ENCODE measurements at places on chromosomes 6 and 20.

GRCh38 chr6:159726255-159726917, 920 bp upstream of the WTAP start:
- DNase-seq, result no peak
- peaks cover 13% of the 10 kb centered on the region for H3K4me1 ChIP-seq
- no peaks in the 10 kb centered on the region for H3K27me3 ChIP-seq
- peak overlapping the region; percentile 99 for H3K27ac ChIP-seq

DNA sequence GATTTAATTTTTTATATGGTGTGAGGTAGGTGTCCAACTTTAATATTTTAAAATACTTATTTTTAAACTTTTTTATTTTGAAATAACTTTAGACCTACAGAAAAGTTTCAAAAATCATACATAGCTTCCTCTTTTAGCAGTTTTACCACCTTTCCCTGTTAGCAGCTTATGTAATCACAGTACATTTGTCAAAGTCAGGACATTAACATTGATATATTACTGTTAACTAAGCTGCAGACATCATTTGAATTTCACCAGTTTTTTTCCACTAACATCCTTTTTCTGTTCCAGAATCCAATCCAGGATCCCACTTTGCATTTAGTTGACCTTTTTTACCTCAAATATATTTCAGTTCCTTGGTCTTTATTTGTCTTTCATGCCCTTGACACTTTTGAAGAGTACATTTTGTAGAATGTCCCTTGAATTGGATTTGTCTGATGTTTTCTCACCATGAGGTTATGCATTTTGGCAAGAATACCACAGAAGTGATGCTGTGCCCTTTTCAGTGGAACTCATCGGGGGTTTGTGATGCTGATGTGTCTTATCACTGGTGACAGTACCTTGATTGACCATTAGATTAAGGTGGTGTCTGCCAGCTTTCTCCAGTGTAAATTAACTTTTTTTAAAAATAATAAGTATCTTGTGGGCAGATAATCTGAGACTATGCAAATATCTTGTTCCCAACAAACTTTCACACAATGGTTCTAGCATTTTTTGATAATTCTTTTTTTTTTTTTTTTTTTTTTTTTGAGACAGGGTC, 33.4 kb downstream of the TTLL9 start:
- H3K4me1 ChIP-seq, result no peaks in the 10 kb centered on the region
- H3K27ac ChIP-seq, result no peak overlapping the region
- no peak overlapping the region for H3K4me3 ChIP-seq

- no peaks in the 10 kb centered on the region for H3K27me3 ChIP-seq
- peaks cover 6% of the 10 kb centered on the region for H3K4me1 ChIP-seq
- no peak overlapping the region for H3K4me3 ChIP-seq
- DNase-seq, result no peak
Measured at GRCh38 chr20:1912646-1913045, 17.4 kb downstream of the SIRPA start.

DNA sequence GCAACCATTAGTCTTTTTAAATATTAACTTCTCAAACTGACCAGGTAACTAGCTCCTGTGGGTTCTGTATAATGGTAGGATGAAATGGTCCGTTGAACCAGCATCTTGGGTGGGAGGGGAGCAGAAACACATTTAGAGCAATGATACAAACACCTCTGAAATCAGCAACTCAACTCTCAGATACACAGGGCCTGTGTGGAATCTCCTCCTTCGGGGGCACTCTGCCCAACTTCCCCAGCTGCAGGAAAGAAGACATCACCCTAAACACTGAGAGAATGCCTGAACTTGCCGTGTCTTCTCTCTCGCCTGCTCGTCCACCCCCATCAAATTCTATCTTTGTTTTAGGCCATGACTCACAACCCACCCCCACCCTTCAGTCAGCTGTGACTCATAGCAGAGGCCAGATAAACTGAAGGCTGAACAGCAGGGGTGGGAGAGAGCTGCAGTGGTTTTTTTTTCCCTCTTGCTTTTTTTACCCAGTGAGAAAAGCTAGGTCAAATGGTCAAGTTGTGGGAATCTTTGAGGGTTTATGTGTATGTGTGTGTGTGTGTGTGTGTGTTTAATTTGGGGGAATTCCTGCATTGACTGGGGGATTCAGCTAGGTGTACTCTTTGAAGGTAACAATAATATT, 593.4 kb upstream of the JAG1 start:
- no peak overlapping the region for H3K4me3 ChIP-seq
- no peaks in the 10 kb centered on the region for H3K36me3 ChIP-seq

GRCh38 chr6:24966381-24966780, 30.6 kb upstream of the RIPOR2 start:
- DNase-seq, result no peak
- no peaks in the 10 kb centered on the region for H3K36me3 ChIP-seq
- H3K27ac ChIP-seq, result no peak overlapping the region
- H3K27me3 ChIP-seq, result no peaks in the 10 kb centered on the region
- H3K4me3 ChIP-seq, result no peak overlapping the region

GRCh38 chr6:142323377-142323776, 21.6 kb downstream of the ADGRG6 start:
- no peak overlapping the region for H3K27ac ChIP-seq
- peak; percentile 16 for DNase-seq
- no peaks in the 10 kb centered on the region for H3K36me3 ChIP-seq
- H3K4me1 ChIP-seq, result no peaks in the 10 kb centered on the region
- H3K27me3 ChIP-seq, result no peaks in the 10 kb centered on the region
- H3K4me3 ChIP-seq, result no peak overlapping the region

DNA sequence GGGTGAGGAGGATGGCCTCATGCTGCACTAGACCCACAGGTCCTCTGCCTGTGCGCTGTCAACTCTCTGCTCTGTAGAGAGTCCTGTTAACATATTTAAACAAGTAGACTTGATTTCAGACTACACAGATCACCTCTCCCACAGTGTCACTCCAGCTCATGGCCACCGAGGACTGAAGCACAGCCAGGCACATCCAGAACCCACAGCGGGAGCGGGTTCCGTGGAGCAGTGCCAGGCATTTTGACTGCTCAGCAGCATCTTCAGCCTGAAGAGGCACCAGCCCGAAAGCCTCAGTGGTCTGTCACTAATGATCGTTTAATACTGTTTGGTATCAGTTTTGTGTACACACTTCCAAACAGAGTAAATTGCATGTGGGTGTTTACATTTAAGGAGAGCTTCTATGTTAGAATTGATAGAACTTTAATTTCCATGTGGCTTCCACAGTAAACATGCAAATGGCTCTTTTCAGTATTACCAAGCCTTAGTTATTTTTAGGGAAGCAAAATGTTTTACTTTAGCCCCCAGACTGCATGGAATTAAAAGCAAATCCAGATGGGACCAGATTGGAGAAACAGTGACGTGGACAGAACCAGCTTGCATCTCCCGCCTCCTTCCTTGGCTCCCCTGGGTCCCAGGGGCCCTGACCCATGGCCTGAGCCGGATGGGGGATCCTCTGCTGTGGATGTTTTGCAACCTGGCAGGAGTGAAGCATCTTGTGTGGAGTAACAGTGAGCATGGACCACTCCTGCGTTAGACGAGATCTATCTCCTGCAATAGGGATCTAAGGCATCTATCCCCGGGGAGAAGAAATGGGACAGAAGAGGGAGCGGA, 196.7 kb upstream of the CDH4 start:
- H3K27ac ChIP-seq, result no peak overlapping the region
- H3K4me1 ChIP-seq, result no peaks in the 10 kb centered on the region
- no peak overlapping the region for H3K4me3 ChIP-seq

DNA sequence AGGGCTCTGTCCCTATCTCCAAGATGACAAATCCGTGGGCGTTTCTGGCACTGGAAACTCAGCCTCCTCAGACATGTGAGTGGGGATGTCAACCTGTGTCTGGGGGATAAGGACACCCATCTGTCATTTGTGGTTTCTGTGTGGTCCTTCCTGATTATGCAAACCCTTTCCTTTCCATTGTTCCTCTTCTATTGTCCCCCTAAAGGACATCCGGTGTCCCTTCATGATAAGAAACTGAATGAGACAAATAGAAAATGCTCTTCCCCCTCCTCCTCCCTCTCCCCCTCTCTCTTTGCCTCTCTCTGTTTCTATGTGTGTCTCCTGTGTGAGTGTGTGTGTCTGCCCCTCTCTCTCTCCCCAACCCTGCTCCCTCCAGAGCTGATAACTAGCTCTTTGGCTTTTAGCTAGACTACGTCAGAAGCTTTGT, 11.5 kb upstream of the GLP1R start:
- H3K4me3 ChIP-seq, result no peak overlapping the region
- DNase-seq, result no peak
- H3K27ac ChIP-seq, result no peak overlapping the region
- no peaks in the 10 kb centered on the region for H3K27me3 ChIP-seq
- no peaks in the 10 kb centered on the region for H3K4me1 ChIP-seq

DNA sequence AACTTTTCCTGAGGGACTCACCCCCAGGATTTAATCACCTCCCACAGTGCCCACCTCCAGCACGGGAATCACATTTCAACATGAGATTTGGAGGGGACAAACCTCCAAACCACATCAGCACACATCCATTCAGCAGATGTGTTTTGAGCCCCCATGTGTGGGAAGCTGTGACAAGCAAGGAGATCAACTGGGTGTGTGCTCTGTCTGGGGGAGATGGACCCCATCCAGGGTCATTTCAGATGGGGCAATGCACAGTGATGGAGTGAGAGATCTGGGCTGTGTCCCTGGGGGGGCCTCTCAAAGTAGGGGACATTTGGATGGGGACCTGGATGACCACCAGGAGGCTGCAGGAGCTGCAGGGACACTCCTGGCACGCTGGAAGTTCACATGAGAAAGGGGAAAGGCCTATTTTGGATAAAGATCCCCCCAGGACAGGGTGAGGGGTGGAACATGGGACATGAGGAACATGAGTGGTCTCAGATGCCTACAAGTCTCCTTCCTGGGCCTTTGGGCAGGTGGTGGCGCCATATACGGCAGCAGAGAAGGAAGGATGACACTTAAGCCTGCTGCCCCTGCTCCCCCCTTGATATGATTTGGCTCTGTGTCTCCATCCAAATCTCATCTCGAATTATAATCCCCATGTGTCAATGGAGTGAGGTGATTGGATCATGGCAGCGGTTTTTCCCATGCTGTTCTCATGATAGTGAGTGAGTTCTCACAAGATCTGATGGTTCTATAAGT, 49.6 kb downstream of the SLC2A10 start:
- DNase-seq, result no peak
- no peaks in the 10 kb centered on the region for H3K4me1 ChIP-seq
- no peaks in the 10 kb centered on the region for H3K36me3 ChIP-seq
- H3K27me3 ChIP-seq, result peaks cover 5% of the 10 kb centered on the region
- no peak overlapping the region for H3K27ac ChIP-seq
- H3K4me3 ChIP-seq, result no peak overlapping the region

DNA sequence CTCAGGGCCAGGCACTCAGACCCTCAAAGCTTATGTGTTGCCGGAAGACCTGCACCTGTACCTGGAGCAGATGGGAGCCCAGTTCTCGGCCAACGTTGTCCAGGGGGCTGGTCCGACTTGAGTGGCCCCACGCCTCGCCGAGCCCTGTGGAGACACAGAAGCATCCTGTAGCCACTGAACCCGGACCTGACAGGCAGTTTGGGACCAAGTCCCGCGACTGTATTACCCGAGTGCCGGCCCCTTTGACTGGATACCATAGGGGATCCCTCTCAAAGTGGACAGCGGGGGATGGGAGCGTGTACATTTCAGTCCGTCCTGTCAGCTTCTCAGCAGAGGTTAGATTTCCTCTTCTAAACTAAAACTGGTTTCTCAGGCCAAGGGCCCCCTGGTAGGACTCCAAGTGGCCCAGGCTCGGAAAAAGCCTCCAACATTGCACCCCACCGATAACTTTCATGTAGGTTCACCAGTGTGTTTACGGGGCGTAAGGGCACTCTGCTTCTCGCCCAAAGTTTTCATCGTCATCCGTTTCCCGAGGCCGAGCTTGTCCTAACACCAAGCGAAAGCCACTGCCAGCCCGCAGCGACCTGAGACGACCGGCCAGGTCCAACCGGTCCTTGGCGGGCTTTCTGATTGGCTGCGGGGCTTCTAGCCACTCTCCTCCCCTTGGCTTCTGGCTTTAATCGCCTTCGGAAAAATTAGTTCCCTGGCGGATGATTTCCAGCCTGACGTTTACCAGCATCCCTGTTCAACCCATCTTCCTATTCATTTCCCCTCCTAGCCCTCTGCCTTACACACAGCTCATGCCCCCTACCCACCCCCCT, 10.8 kb downstream of the SIM1 start:
- H3K27ac ChIP-seq, result no peak overlapping the region
- H3K27me3 ChIP-seq, result peaks cover 100% of the 10 kb centered on the region
- no peak for DNase-seq
- peaks cover 3% of the 10 kb centered on the region for H3K4me1 ChIP-seq
- H3K4me3 ChIP-seq, result no peak overlapping the region

DNA sequence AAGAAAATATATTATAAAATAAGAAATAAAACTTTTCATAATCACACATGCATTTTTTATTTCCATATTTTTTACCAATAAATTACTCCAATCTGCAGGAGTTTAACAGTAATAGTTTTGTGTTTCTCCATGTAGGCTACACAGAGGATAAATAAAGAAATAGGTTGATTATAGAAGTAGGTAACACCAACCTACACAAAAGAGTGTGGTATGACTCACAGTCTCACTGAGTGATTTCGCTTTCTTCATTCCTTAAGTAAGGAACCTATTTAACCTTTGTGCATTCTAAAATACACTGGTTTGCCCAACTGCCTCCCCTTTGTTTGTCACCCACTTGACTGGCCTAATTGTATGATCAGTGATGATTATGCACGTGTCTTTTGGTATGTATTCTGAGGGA, 244.2 kb upstream of the RIMS1 start:
- no peaks in the 10 kb centered on the region for H3K4me1 ChIP-seq
- no peak for DNase-seq
- no peaks in the 10 kb centered on the region for H3K27me3 ChIP-seq
- H3K4me3 ChIP-seq, result no peak overlapping the region

DNA sequence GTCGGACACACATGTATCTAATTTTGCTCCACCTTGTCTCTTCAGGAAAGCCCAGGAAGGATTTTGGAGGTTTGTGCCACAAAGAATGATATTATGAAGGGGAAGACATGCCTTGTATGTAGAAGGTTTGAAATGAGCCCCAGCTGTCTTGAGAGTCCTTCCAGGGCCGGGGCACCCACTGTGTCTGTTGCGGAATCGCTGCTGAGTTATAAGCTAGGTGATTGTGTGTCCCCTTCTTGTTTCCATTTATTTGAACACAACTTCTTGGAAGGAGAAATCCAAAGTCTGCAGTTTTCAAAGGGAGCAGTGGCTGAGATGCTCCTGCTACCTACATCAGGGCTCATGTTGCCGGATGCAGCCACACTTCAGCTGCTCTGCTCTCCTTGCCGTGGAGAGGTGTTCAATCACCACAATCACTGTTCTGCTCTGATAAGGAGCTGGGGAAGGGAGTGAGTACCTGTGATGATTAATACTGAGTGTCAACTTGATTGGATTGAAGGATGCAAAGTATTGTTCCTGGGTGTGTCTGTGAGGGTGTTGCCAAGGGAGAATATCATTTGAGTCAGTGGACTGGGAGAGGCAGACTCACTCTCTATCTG, 828.6 kb downstream of the QKI start:
- H3K27me3 ChIP-seq, result no peaks in the 10 kb centered on the region
- no peaks in the 10 kb centered on the region for H3K36me3 ChIP-seq
- DNase-seq, result no peak

GRCh38 chr6:105771313-105771970, 314.7 kb upstream of the PRDM1 start:
- H3K36me3 ChIP-seq, result no peaks in the 10 kb centered on the region
- H3K27ac ChIP-seq, result peak overlapping the region; percentile 36
- H3K4me3 ChIP-seq, result no peak overlapping the region
- peak; percentile 53 for DNase-seq
- no peaks in the 10 kb centered on the region for H3K27me3 ChIP-seq

Data from astrocyte (in vitro differentiated cells and primary cell).